ENCODE measurements at places on chromosomes 3 and 15.

DNA sequence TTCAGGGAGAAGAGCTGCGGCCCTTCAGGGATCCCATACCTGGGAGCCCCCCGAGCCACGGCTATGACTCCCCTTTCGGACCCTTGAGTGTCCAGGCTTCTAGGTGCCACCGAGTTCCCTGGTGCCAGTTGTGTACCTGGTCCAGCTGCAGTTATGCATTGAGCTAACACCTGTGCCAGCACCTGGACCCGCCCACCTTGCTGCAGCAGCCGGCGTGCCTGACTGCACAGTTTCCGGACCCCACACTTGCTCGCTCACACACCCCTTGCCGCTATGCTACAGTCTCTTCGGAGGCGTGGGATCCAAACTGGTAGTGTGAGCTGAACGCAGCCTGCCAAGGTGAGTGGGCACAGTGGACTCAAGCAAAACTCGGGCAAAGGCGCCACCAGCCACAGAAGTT, 284.5 kb upstream of the ROBO1 start:
- H3K27ac ChIP-seq = no peak overlapping the region
- H3K4me1 ChIP-seq = no peaks in the 10 kb centered on the region
- no peak overlapping the region for H3K4me3 ChIP-seq
- DNase-seq = no peak

DNA sequence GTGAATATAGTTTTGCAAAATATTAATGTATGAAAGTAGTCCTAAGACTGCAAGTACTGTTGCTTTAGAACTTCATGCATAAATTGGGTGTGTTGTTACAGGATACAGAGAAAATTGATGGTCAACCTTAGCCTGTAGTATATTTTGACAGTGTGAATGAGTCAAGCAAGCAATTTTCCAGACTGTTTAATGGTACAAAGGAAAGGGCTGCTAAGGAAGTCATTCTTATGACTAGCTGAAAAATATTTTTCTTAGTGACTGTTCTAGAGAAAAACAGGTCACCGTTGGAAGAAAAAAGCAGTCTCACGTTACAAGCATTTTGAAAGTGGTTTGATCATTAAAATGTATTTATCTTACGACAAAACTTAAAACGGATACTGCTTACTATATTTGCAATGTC, 49.2 kb downstream of the MBNL1 start:
- peaks cover 4% of the 10 kb centered on the region for H3K36me3 ChIP-seq
- H3K4me3 ChIP-seq = no peak overlapping the region
- no peaks in the 10 kb centered on the region for H3K27me3 ChIP-seq

DNA sequence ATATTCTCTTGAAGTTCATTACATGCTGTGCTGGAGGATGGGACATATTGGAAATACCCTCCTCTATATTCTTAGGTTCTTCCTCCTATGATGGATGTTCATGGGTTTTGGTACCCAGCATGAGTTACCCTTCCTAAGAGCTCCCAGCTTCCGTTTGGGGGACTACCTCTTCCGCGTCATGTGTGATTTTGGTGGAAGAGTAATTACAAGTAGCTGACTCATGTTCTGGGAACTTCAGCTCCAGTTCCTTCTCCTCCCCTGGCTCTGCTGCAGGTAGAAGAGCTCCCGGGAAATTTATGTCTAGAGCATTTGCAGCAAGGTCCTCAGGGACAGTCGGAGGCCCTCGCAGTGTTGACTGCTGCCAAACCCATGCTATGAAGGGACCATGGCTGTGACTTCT, 208.8 kb upstream of the IL12A start:
- no peaks in the 10 kb centered on the region for H3K4me1 ChIP-seq
- no peak for DNase-seq
- H3K4me3 ChIP-seq = no peak overlapping the region
- H3K27ac ChIP-seq = no peak overlapping the region

GRCh38 chr15:43244092-43244491, 22.6 kb downstream of the TGM5 start:
- H3K4me1 ChIP-seq = no peaks in the 10 kb centered on the region
- H3K4me3 ChIP-seq = no peak overlapping the region
- no peak for DNase-seq
- no peak overlapping the region for H3K27ac ChIP-seq
- H3K27me3 ChIP-seq = no peaks in the 10 kb centered on the region

- H3K27me3 ChIP-seq = no peaks in the 10 kb centered on the region
- no peaks in the 10 kb centered on the region for H3K4me1 ChIP-seq
- DNase-seq = no peak
- H3K27ac ChIP-seq = no peak overlapping the region
- no peak overlapping the region for H3K4me3 ChIP-seq
Observed at GRCh38 chr3:53457068-53457467, 37.3 kb upstream of the CACNA1D start.

GRCh38 chr3:71879089-71879488, 94.1 kb upstream of the PROK2 start:
- H3K27ac ChIP-seq = no peak overlapping the region
- no peak for DNase-seq
- no peaks in the 10 kb centered on the region for H3K27me3 ChIP-seq
- H3K4me3 ChIP-seq = no peak overlapping the region

Data from naive thymus-derived CD4-positive, alpha-beta T cell (primary cell).